ENCODE measurements at places on chromosomes 3 and 15.

DNA sequence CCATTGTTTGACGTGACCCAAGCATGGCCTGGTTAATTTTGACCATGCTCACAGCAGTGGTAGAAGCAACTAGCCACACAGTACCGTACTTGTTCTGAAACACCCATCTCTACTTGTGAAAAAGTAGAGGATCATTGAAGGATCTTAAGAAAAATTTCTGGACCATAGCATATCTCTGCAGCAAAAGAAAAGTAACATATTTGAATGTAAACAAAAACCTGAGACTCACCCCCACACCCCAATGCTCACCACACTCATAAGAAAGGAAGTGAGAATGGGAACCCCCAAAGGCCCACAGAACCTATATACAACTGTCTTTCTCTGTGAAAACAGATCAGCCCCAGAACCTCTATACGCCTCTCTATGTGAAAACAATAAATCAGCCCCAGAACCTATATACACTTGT lies 33.8 kb upstream of the TFRC start:
- no peak for DNase-seq

GRCh38 chr15:95017666-95018328 lies 786.4 kb downstream of the MCTP2 start:
- DNase-seq = no peak

- DNase-seq = no peak
These were observed 24.9 kb upstream of the MYZAP start for GRCh38 chr15:57566834-57567233.

DNA sequence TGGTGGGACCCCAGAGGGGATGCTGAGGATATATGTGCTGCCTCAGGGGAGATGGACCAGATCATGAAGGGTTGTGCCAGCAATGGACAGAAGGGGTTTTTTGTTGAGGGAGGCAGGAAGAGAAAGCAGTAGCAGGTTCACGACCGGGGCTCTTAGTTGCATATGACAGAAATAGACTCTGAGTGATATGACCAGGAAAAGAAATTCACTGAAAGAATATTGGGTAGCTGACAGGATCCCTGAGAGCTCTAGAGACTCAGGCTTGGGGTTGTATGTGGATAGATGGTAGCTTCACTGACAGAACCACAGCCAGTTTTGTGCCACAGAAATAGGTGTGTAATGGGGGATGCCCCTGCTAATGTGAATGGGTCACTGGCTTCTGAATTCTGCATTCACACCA lies 241.6 kb downstream of the ZNF621 start:
- no peak for DNase-seq

DNA sequence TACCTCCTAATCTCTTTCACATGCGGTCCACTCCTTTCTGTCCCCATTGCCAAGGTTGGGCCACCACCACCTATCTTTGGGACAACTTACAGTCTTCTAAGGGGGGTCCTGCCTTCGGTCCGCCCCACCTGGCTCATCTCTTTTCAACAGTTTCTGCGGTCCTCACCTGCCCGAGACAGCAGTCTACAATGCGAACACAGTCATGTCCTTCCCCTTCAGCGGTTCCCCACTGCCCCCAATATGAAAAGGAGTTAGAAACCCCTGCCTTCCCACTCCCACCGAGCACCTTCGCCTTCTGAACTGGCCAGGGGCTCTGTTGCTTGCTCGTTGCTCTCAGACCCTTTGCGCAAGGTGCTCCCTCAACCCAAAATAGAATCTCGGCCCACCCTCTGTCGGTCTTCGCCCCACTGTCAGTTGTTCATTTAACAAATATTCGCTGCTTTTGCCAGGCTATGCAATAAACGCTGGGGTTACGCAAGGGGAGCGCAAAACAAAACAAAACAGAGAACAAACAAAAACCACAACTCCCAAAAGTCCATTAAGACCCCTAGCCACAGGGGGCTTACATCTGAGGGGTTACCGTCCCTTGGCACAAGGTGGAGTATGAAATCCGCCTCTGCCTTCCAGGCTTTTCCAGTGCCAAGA lies 611 bp upstream of the FANCI start:
- DNase-seq = no peak

GRCh38 chr3:131401978-131402377 lies 20.4 kb downstream of the NUDT16 start:
- DNase-seq = no peak

DNA sequence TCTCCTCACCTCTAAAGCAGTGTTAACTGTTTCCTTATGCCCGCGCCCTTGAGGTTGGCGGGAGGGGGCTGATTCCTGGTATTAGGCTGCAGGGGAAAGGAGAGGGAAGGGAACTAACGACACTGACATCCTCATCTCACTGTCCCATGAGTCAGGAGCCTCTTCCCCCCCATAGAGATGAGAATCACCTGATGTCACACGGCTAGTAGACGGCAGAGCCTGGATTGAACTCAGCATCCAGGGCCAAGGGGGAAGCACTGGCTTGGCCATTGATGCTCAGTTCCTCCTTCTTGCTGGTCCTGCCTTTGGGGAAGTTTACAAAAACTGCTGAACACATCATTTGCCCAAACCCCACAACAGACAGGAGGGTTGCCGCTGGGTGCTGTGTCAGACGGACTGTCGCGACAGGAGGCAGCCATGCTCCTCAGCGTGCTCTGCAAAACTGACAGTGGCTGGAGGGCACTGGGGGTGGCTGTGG lies 38.5 kb downstream of the IDH2 start:
- no peak for DNase-seq

DNA sequence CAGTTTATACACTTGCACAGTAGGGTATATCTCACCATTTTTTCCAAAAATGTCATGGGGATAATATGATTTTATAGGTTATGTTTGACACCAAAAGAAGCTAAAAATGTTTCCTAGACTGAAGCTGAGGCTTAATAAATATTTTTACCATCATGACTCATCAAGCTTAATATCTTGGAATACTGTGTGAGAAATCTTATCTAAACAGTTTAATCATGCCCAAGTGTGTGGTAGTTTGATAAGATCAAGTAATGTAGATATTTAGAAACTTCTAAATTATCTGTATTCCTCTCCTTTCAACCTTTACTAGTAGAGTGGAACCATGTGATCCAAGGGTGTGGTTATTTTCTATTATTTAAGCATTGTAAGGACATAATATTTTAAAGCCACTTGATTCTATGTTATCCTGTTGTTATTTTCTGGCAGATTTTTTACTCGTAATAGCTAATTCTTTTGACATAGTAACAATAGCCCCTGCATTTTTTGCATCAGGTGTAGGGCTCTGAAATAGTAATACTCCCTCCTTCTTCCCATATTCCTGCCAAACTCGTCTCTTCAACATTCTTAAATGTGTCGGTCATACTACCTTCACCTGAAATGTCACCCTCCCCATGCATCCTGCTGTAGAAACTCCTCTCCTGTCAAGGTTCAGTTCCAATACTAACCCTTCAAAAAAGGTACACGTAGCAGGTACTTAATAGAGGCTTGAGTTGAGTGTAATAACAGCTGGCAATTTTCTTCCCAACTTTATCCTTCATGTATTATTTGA lies 729.6 kb downstream of the NLGN1 start:
- no peak for DNase-seq

GRCh38 chr15:68528626-68529290 lies 50.0 kb upstream of the CORO2B start:
- DNase-seq = no peak
